A172 (cell line): ENCODE measurements at places on chromosomes 12 and 14. TPM values are rescaled to one million over a fixed set of nuclear protein-coding genes. Genes with fewer than 3 reads are reported as not detected.

STAC3 gene
- total RNA-seq, result 0.59 and 0.89 TPM in 2 replicates

DNA sequence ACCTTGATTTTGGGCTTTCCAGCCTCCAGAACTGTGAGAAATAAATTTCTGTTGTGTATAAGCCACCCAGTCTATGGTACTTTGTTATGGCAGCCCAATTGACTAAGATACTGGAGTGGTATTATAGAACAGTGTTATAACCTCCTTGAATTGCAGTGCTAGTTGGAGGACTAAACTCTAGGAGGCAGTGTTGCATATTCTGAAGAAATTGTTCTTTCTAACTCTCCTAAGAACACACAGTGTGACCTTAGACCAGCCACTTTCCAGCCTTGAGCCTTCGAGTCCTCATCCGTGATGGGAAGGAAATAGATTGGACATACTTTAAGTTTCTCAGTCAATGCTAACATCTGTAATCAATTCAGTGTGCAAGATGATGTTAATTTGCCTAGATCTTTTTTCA is 22.4 kb upstream of the LRRC10 start:
- no peak for DNase-seq

DNA sequence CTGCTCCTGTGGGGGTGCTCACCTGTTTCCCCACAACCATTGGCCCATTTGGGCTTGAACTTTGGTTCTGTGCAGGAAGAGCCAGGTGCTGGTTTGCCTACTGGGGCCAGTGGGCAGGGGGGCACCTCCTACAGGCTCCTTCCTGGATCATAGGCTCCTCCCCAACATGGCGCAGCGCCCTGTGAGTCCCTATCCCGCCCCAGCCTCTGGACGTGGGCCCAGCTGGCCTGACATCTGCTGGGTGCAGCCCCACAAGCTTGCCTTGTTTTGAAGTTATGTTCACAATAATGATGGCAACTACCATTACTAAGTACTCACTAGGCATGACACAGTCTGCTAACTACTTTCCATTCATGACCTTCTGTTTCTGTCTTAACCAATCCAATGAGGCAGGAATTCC is 147.8 kb downstream of the RBM19 start:
- DNase-seq, result no peak

BIN2 gene
- not detected in 2 replicates for total RNA-seq
